GF-D8 (cell line): ENCODE measurements at places on chromosomes 11 and 22.
A peak's percentile ranks its signal among the peaks of the same experiment; 100 is the strongest.

DNA sequence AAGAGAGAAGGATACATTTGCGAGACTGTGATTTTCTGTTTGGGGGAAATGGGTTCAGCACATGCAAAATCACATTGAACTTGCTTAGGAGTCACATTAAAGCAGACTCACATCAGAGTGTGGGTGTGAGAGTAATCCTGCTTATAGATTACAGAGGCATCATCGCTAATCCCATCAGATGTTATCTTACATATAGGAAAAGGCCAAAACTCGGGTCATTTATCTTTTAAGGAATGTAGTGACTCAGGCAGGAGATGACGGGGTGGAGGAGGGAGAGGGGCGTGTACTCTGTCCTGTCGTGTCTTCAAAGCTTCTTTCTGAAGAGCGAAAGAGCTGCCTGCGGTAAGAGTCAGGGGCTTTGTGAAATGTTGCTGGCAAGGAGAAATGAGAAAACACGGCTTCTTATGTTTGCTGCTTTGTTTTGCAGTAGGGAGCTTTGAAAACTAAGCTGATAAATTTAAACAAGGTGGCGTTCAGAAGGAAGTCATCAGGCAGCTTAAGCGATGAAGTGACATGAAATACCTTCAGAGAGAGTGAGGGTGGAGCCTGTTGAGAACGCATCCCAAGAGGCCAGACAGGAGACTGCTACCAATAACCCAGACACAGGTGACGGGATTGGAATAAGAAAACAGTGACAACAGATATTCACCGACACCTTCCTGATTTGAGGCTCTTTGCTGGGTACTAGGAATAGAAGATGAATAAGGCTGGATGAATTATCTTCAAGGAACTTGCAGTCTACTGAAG lies 2.2 kb upstream of the C11orf16 start:
- DNase-seq = no peak

- DNase-seq = no peak
These were observed 40.3 kb downstream of the CCDC81 start for GRCh38 chr11:86415026-86415425.

DNA sequence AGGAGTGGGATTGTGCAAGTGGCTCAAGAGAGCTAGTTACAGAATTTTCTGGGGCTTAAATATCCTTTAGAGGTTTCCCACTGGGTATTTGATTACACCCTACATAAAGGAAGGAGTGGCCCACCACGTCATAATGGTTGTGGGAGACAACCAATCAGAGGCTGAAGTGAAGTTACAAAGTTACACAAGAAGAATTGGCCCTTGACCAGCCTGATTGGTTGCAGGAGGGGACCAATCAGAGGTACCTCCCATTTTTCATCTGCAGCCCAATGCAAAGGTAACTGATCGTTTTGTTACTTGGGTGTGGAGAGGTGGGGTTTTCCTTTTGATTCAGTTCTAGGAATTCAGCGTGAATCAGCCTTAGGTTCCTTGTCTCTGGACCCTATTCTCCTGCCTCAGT lies 430.5 kb upstream of the FAT3 start:
- DNase-seq = no peak

DNA sequence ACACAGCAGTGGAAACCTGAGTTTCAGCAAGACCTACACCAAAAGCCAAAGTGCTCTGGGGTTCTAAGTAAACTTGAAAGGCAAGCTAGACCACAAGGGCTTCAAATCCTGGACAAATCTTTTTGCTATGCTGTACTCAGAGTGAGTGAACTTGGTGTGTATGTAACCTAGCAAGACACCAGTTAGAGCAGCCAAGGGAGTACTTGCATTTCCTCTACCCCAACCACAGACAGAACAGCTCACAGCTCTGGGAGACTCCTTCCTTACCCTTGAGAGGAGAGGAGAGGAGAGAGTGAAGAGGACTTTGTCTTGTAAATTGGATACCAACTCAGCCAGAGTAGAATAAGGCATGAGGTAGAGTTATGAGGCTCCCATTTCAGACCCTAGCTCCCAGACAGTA lies 71.4 kb downstream of the CTSC start:
- no peak for DNase-seq

GRCh38 chr22:39244496-39245129 lies at the start of gene PDGFB:
Gene PDGFB (minus strand): TSS chr22:39244982. CDS start chr22:39243963, 1,019 bp downstream.
- peak; percentile 8 for DNase-seq

DNA sequence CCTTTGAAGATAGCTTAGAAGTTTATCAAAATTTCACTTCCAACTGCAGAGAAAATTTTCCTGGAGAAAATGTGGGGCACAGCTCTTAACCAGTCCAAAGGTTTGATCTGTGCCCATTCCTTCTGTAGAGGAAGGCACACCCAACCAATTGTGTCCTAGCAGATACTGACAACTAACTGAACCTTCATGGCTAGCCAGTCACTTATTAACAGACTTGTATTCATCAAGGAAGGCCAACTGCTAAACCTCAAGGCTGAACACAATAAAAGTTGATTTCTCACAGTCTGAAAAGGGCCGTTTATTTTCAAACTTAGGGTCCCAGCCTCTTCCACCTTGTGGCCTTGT lies 19.5 kb downstream of the SYT13 start:
- no peak for DNase-seq

DNA sequence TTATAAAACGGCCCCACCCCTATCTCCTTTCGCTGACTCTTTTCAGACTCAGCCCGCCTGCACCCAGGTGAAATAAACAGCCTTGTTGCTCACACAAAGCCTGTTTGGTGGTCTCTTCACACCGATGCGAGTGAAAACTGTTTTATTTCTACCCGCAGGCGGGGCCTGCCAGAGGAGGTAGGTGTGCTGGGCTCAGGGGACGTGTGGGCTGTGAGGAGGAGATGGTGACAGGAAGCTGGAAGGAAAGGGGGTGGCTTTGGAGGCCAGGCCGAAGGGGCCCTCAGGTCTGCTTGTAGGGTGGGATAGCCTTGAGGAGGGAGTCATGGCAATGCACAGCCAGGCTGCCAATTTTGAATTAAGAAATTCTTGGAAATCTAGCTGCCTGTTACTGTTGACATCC lies 21.3 kb upstream of the KRTAP5-7 start:
- DNase-seq = no peak

DNA sequence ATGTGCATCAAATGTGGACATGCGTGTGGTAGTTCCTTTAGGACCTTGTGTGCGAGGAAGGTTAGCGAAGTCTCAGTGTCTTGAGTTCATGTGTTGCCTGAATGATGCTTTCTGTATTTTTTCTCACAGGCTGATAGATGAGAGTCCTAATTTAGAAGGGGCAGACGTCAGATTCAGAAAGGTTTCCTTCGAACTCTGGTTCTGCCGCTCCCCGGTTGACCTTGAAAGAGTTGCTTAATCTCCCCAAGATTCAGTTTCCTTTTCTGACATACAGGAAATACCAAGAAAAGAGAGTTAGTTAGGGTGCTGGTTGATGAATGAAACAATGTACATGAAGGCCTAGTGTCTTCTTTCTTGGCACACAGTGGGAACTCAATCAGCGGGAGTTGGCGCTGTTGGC lies 35.9 kb upstream of the TTC12 start:
- no peak for DNase-seq

- no peak for DNase-seq
These were observed 27.6 kb upstream of the TTC12 start for GRCh38 chr11:113286509-113287497.

DNA sequence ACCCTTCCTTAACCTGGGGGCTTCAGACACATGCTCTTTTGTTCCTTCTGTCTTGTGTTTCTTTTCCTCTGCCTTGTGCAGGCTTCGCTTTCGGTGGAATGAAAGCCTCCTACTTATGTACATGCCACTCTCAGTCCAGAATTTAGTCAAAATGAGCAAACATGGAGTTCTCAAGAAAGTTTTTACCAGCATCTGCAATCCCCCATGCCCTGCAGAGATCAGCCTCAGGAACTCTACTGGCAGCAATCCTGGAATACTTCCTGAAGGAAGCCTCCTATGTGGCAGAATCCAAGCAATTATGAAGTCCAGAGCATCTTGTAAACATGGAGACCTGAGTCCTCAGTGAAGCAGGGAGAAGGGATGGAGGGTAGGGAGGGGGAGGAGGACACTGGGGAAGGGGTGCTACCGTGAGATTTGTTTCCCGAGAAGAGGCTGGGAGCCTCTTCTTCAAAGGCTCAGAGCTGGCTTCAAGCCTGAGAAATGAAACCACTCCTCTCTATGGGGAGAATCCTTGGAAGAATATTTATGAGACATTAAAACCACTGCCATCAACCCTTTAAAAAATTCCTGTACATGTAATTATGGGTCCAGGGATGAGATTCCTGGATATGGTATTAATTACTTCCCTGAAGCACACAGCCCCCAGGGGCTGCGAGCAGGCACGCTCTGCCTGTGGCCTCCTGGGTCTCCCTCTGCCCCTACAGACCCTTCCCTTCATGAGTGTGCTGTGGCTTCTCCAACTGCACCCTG lies 58.4 kb downstream of the TENM4 start:
- DNase-seq = no peak

GRCh38 chr11:77068457-77069335 lies 1.9 kb downstream of the CAPN5 start:
- no peak for DNase-seq

GRCh38 chr11:86977441-86978050 lies 22.4 kb upstream of the FZD4 start:
- DNase-seq = no peak

DNA sequence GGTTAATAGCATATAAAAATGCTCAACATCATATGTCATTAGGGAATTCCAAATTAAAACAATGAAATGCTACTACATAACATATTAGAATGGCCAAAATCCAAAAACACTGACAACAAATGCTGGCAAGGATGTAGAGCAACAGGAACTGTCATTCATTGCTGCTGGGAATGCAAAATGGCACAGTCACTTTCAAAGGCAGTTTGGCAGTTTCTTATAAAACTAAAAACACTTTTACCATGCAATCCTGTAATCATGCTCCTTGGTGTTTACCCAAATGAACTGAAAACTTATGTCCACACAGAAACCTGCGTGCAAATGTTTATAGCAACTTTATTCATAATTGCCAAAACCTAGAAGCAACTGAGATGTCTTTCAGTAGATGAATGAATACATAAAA lies 105.1 kb downstream of the ARHGAP32 start:
- DNase-seq = no peak

DNA sequence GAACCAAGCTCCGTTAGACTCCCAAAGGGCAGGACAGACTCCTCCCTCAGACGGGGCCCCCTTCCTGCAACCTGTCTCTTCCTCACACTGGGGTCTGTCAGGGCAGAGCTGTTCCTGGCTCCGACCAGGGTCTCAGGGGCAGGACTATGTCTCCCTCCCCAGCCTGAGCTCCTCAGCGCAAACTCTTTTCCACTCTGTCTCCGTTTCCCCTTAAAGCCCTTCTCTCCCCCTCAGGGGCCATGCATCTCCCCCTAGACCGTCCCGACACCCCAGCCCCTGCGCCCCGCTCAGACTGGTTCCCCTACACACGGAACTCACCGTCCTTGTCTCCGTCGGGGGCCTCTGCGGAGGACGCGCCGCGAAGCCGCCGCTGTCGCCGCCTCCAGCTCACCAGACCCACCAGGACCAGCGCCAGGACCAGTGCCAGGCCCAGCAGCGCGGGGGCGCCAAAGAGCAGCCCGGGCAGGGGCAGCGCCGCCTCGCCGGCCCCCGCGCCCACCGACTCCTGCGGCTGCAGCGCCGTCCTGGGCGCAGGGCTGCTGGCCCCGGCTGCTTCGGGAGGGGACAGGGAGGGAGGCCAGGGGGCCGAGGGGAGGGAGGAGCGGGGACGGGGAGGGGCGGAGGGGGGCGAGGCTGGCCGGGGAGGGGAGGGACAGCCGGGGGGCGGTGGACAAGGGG lies 684 bp downstream of the TNFRSF13C start:
- DNase-seq = no peak

DNA sequence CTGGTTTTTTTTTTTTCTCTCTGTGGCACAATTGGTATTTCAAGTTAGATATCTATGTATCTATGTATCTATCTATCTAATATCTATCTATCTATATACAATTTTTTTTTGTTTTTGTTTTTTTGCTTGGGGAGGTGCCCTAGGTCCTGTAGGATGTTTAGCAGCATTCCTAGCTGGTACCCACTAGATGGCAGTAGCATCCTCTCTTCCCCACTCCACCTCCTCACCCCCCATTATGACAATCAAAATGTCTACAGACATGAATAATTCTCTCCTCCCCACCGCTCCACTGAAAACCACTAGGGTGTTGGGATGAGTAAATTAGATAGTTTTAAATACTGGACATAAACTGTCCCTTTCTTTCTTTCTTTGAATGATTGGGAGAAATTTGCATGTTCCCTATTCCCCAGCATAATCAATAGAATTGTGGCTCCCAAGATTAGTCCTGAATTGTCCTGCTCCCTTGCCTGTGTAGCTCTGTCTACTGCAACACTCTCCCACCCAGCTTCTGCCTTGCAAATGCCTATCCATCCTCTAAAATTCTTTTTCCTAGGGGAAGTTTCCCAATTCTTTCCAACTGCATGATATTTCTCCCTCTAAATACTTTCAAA lies 1152.4 kb downstream of the LRRC4C start:
- no peak for DNase-seq

DNA sequence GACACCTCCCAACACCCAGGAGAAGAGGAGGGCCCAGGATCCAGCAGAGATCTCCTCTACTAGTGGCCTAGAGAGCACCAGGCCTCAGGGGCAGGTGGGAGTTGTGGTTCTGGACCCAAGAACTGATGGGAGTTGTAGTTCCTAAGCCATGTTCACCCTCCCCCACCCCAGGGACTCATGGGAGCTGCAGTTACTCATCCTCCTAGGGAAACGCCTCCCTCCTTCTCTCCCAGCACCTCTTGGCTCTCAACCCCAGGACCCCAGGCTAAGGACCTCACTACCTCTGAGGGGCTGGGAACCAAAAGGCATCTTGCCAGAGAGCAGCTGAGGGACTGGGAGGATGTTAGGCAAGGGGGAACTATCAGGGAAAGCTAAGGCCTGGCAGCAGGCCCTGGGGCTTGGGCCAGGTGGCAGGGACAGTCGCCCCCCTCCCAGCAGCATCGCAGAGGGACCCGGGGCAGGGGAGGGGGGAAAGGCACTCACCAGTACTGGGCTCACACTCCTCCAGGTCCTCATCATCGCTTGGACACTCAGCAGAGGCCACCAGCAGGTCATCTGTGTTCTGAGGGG lies 28.9 kb downstream of the SLC22A12 start:
- DNase-seq = no peak

GRCh38 chr11:75313513-75314272 lies 37.8 kb downstream of the ARRB1 start:
- DNase-seq = no peak

DNA sequence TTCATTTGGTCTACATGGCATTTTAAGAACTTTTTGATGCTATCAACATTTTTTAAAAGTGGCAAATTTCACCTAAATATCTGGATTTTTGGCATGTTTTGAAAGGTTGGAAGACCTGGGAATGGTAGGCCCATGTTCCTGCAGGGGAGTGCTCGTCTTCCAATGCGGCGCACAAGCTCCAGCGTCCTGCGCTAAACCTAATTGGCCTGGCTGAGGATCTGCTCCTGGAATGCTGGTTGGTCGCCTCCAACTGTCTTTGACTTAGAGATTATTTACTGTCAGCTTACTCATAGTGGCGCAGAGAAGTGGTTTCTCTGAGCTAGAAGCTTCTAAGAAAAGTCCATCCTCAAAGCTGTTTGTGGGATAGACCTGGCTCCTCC lies 626 bp upstream of the LIMK2 start:
- no peak for DNase-seq

- DNase-seq = no peak
These were observed 751 bp downstream of the MS4A10 start for GRCh38 chr11:60785806-60786361.
